ENCODE measurements at places on chromosomes 11 and 22. TPM values are rescaled to one million over a fixed set of nuclear protein-coding genes. Genes with fewer than 3 reads are reported as not detected.

OR8A1 gene
- not detected for total RNA-seq

PANX2 gene
- 0.07 TPM for total RNA-seq

SYTL2 gene
- total RNA-seq = 25.7 TPM

SYT13 gene
- total RNA-seq = 6.4 TPM

OR5P2 gene
- total RNA-seq = not detected

IFITM10 gene
- not detected for total RNA-seq

MS4A15 gene
- not detected for total RNA-seq

SYT8 gene
- total RNA-seq = 0.81 TPM

APOL1 gene
- 7.2 TPM for total RNA-seq

SCGB1C1 gene
- not detected for total RNA-seq

C11orf87 gene
- total RNA-seq = not detected

THY1 gene
- 6.4 TPM for total RNA-seq

TUBA8 gene
- total RNA-seq = 0.22 TPM

IGLL1 gene
- not detected for total RNA-seq

TMEM191B gene
- total RNA-seq = not detected

HEPN1 gene
- total RNA-seq = not detected

OR52E6 gene
- total RNA-seq = not detected

DBX1 gene
- not detected for total RNA-seq

SHISAL1 gene
- not detected for total RNA-seq

SLC43A3 gene
- total RNA-seq = 127 TPM

B4GAT1 gene
- total RNA-seq = 36.2 TPM

WBP2NL gene
- total RNA-seq = not detected

MUC15 gene
- not detected for total RNA-seq

ANO1 gene
- total RNA-seq = 0.07 TPM

RAG2 gene
- not detected for total RNA-seq

Measured in epithelial cell of proximal tubule (primary cell).